Renal cortex interstitium (tissue), 15 donors: ENCODE measurements at places on chromosomes 5 and 9. TPM values are rescaled to one million over a fixed set of nuclear protein-coding genes. Genes with fewer than 3 reads are reported as not detected.

SMIM3 gene
- polyA plus RNA-seq = 23.4 TPM

EQTN gene
- polyA plus RNA-seq = 0.42 TPM

DNA sequence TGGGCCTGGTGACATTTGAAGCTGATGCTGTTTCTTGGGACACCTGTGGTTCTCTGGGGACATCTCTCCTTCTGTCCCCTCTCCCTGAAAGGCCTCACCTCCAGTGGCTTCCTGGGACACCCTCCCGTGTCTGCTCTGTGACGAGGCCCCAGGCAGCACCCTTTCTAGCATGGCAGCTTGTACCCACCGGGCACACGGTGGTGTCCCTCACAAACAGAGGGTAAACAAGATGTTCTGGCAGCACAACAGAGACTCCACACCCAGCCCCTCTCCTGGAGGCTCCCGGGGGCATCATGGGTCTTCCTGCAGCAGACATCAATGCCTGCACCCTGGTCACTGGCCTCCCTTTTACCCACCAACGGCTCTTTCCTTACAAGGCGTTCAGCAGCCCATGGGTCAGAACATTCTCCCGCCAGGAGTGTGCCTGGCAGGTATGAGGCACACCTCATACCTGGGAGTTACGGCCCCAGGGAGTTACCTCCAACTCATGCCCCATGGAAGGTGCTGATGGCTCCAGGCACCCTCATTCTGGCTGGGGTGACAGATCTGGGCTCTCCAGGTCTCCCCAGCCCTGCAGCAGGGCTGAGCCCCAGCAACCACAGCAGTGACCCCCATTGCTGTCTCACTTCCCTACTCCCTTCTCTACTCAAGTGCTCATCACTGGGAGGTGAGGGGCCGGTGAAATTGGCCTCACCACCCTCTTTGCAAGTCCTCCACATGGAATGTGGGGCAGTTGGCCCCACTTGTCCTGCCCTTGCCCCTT is 51.1 kb downstream of the BARX1 start:
- no peak for DNase-seq

- no peak for DNase-seq
Measured at GRCh38 chr5:150590979-150591695, 49.3 kb upstream of the SYNPO start.

DNA sequence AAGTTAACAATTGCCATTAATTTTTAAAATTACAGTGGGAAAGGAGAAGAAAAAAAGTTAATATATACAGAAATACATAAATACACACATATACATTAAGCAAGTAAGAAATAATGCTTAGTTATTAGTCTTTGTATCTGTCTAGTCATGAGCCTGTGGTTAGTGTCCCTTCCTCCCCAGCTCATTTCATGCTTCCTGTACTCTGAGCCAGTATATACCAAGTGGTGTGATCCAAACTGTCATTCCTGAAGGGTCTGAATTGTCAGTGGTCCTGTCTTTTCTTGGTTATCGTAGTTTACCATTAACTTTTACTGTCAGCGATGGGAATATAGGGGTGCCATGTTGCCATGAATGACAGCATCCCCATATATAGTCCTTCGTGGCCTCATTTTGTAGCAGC is 24.2 kb upstream of the STOM start:
- no peak for DNase-seq
